ENCODE measurements at places on chromosomes 3 and 15.
A peak's percentile ranks its signal among the peaks of the same experiment; 100 is the strongest.

GRCh38 chr3:40939030-40939740 lies 260.1 kb upstream of the CTNNB1 start:
- H3K4me3 ChIP-seq: no peak overlapping the region
- H3K4me1 ChIP-seq: peaks cover 13% of the 10 kb centered on the region
- no peaks in the 10 kb centered on the region for H3K36me3 ChIP-seq
- DNase-seq: no peak

- no peaks in the 10 kb centered on the region for H3K4me1 ChIP-seq
- H3K4me3 ChIP-seq: no peak overlapping the region
- no peak overlapping the region for H3K27ac ChIP-seq
- H3K27me3 ChIP-seq: no peaks in the 10 kb centered on the region
Observed at GRCh38 chr3:63791974-63792373, 27.1 kb upstream of the C3orf49 start.

GRCh38 chr3:156847752-156848448 lies 21.7 kb downstream of the LEKR1 start:
- no peaks in the 10 kb centered on the region for H3K27me3 ChIP-seq
- no peak overlapping the region for H3K4me3 ChIP-seq
- H3K4me1 ChIP-seq: peaks cover 3% of the 10 kb centered on the region
- H3K27ac ChIP-seq: no peak overlapping the region

DNA sequence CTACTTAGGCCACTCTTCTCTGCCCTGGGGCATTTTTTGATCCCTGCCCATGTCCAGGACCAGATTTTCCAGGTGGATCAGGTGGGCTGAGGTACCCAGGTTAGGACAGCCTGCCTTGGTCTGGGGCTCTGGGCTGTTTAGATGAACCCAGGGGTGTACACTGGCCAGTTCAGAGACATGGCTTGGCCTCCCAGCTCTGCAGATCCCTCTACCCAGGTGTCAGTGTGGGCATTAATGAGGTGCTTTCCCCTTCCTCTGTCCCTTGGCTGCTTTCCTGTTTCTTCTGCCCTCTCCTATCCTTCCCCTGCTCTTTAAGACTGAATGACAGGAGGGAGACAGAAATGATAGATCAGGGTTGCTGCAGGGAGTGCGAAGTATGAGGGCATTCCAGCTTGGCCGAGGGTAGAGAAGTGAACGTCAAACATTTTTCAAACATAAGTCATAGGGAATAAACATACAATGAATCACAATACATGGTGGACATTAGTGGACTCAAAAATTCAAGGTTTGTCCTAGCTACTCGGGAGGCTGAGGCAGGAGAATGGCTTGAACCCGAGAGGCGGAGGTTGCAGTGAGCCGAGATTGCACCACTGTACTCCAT lies 30.5 kb downstream of the RTP1 start:
- H3K4me3 ChIP-seq: no peak overlapping the region
- H3K4me1 ChIP-seq: no peaks in the 10 kb centered on the region
- no peaks in the 10 kb centered on the region for H3K27me3 ChIP-seq
- no peaks in the 10 kb centered on the region for H3K36me3 ChIP-seq
- H3K27ac ChIP-seq: no peak overlapping the region

GRCh38 chr15:55799291-55800212 lies 56.6 kb upstream of the PRTG start:
- no peaks in the 10 kb centered on the region for H3K4me1 ChIP-seq
- H3K36me3 ChIP-seq: no peaks in the 10 kb centered on the region
- no peaks in the 10 kb centered on the region for H3K27me3 ChIP-seq
- DNase-seq: no peak
- no peak overlapping the region for H3K27ac ChIP-seq

- H3K27ac ChIP-seq: no peak overlapping the region
- no peak overlapping the region for H3K4me3 ChIP-seq
- H3K36me3 ChIP-seq: no peaks in the 10 kb centered on the region
- H3K4me1 ChIP-seq: no peaks in the 10 kb centered on the region
Observed at GRCh38 chr15:36645106-36645505, 65.7 kb downstream of the CDIN1 start.

DNA sequence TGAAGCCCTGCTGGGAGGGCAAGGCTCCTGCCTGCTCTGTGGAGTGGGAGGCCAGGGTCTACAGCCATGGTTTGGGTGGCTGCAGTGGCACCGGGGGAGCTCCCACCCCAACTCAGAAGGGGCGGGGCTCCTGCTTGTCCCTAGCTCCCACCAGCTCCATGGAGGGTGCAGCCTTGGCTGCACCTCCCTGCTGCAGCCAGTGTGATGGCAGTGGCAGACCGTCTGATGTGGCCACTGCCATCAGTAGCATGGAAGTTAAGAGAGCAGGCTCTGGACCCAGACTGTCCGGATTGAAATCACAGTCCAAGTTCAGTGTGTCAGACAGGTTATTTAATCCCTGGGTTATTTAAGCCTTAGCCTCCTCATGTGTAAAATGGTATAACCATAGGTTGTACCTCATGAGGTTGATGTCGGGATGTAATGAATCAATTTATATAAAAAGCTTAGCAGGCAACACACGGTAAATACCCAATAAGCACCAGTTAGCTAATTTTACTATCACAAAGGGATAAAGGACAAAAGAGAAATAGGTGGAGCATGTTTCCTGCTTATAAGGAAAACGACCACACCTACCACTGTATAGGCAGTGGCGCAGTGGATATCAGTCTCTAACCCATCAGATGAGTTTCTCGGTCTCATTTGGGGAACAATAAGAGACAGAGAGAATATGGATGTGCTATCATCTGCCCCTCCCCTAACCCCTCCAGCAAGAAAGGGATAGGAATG lies 13.1 kb upstream of the NR1I2 start:
- H3K27me3 ChIP-seq: no peaks in the 10 kb centered on the region
- no peak overlapping the region for H3K27ac ChIP-seq
- DNase-seq: no peak
- H3K36me3 ChIP-seq: no peaks in the 10 kb centered on the region
- H3K4me1 ChIP-seq: no peaks in the 10 kb centered on the region
- H3K4me3 ChIP-seq: no peak overlapping the region

GRCh38 chr3:98657457-98657856 lies 64.0 kb upstream of the CPOX start:
- no peaks in the 10 kb centered on the region for H3K4me1 ChIP-seq
- no peaks in the 10 kb centered on the region for H3K36me3 ChIP-seq
- DNase-seq: no peak
- H3K4me3 ChIP-seq: no peak overlapping the region
- H3K27ac ChIP-seq: no peak overlapping the region

- no peak for DNase-seq
- no peak overlapping the region for H3K4me3 ChIP-seq
- no peak overlapping the region for H3K27ac ChIP-seq
- no peaks in the 10 kb centered on the region for H3K27me3 ChIP-seq
- no peaks in the 10 kb centered on the region for H3K4me1 ChIP-seq
Observed at GRCh38 chr3:134699721-134700120, 48.9 kb upstream of the KY start.

GRCh38 chr15:101667881-101668280 lies 15.7 kb upstream of the TM2D3 start:
- no peak for DNase-seq
- no peak overlapping the region for H3K27ac ChIP-seq
- no peak overlapping the region for H3K4me3 ChIP-seq
- peaks cover 13% of the 10 kb centered on the region for H3K36me3 ChIP-seq
- no peaks in the 10 kb centered on the region for H3K27me3 ChIP-seq

- H3K27me3 ChIP-seq: no peaks in the 10 kb centered on the region
- H3K4me3 ChIP-seq: peak overlapping the region; percentile 42
- DNase-seq: peak; percentile 82
- no peaks in the 10 kb centered on the region for H3K36me3 ChIP-seq
- no peak overlapping the region for H3K27ac ChIP-seq
Observed at GRCh38 chr15:33154351-33155166, 40.0 kb downstream of the FMN1 start.

GRCh38 chr3:34248352-34248751 lies 449.9 kb downstream of the PDCD6IP start:
- no peak overlapping the region for H3K27ac ChIP-seq
- no peaks in the 10 kb centered on the region for H3K27me3 ChIP-seq
- no peaks in the 10 kb centered on the region for H3K36me3 ChIP-seq
- no peak overlapping the region for H3K4me3 ChIP-seq
- DNase-seq: no peak

DNA sequence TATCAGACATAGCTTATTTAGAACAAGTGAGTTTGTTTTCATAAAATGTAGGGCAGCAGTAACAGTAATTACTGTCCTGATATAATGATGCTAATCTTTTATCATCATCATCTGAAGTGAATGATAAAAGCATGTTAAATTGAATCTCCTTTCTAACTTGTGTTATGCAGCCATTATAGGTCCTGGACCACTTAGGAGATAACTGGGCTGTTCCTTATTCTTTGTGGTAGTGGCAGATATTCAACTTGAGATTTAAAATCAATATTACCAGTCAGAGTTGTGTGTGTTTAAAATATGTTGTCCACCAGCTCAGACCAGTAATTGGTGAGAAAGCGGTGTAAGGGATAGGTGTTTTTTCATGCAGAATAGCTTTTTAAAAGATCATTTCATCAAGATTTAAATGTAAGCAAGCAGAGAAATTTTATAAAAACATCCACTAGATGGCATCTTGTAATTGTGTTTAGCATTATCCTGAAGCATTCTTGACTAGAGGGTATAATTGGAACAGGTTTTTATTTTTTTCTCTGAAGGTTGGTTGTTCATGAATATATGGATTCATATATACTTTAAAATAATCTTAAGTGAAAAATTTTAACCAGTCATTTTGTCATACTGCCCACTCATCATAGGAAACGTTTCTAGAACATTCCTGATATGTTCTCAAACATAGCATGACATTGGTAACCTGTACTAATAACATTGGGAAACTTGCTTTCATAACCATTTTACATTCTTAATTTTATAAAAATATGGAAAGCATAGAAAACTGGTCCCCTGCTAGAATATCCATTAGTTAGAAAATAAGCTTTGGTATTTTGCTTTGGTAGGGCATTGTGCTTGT lies 153.9 kb downstream of the BBX start:
- peaks cover 18% of the 10 kb centered on the region for H3K4me1 ChIP-seq
- no peak overlapping the region for H3K4me3 ChIP-seq
- H3K27me3 ChIP-seq: no peaks in the 10 kb centered on the region

GRCh38 chr3:115099986-115100571 lies 47.0 kb downstream of the ZBTB20 start:
- H3K27ac ChIP-seq: peak overlapping the region; percentile 62
- H3K4me3 ChIP-seq: peak overlapping the region; percentile 59
- H3K4me1 ChIP-seq: peaks cover 2% of the 10 kb centered on the region
- no peaks in the 10 kb centered on the region for H3K27me3 ChIP-seq
- DNase-seq: no peak
- no peaks in the 10 kb centered on the region for H3K36me3 ChIP-seq

GRCh38 chr15:92809064-92809879 lies 90.9 kb upstream of the CHD2 start:
- peak overlapping the region; percentile 98 for H3K27ac ChIP-seq
- DNase-seq: peak; percentile 94
- H3K4me1 ChIP-seq: peaks cover 3% of the 10 kb centered on the region
- peak overlapping the region; percentile 72 for H3K4me3 ChIP-seq
- H3K36me3 ChIP-seq: no peaks in the 10 kb centered on the region
- H3K27me3 ChIP-seq: no peaks in the 10 kb centered on the region

DNA sequence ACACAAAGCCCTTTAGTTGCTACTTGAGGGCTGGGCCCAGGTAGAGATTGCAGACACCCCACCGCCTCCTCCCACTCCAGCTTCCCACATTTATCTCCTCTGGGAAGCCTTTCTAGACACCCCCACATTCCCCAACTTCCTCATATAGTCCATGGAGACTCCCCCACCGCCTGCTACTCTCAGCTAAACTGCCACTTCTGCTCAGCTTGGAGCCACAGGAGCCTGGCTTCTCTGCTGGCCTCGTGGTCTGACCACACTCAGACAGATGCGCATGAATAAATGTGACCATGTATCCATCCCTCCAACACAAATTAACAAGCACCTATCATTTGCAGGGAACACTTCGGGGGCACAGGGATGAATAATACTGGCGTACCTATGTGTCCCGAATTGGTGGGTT lies 10.5 kb upstream of the ACSBG1 start:
- no peaks in the 10 kb centered on the region for H3K4me1 ChIP-seq
- DNase-seq: no peak
- no peak overlapping the region for H3K27ac ChIP-seq
- no peaks in the 10 kb centered on the region for H3K36me3 ChIP-seq
- H3K27me3 ChIP-seq: no peaks in the 10 kb centered on the region

- peaks cover 14% of the 10 kb centered on the region for H3K4me1 ChIP-seq
- no peak for DNase-seq
- peak overlapping the region; percentile 75 for H3K27ac ChIP-seq
- H3K27me3 ChIP-seq: no peaks in the 10 kb centered on the region
Observed at GRCh38 chr15:66775127-66776105, 73.4 kb downstream of the SMAD6 start.

GRCh38 chr3:124063197-124063909 lies 71.4 kb upstream of the ROPN1 start:
- DNase-seq: no peak
- no peaks in the 10 kb centered on the region for H3K27me3 ChIP-seq
- H3K4me1 ChIP-seq: peaks cover 50% of the 10 kb centered on the region
- H3K36me3 ChIP-seq: no peaks in the 10 kb centered on the region
- H3K27ac ChIP-seq: peak overlapping the region; percentile 46
- H3K4me3 ChIP-seq: no peak overlapping the region

- no peak for DNase-seq
- no peaks in the 10 kb centered on the region for H3K27me3 ChIP-seq
- H3K27ac ChIP-seq: no peak overlapping the region
- no peaks in the 10 kb centered on the region for H3K4me1 ChIP-seq
- H3K4me3 ChIP-seq: no peak overlapping the region
Observed at GRCh38 chr3:10583798-10584708, 78.7 kb upstream of the ATP2B2 start.

DNA sequence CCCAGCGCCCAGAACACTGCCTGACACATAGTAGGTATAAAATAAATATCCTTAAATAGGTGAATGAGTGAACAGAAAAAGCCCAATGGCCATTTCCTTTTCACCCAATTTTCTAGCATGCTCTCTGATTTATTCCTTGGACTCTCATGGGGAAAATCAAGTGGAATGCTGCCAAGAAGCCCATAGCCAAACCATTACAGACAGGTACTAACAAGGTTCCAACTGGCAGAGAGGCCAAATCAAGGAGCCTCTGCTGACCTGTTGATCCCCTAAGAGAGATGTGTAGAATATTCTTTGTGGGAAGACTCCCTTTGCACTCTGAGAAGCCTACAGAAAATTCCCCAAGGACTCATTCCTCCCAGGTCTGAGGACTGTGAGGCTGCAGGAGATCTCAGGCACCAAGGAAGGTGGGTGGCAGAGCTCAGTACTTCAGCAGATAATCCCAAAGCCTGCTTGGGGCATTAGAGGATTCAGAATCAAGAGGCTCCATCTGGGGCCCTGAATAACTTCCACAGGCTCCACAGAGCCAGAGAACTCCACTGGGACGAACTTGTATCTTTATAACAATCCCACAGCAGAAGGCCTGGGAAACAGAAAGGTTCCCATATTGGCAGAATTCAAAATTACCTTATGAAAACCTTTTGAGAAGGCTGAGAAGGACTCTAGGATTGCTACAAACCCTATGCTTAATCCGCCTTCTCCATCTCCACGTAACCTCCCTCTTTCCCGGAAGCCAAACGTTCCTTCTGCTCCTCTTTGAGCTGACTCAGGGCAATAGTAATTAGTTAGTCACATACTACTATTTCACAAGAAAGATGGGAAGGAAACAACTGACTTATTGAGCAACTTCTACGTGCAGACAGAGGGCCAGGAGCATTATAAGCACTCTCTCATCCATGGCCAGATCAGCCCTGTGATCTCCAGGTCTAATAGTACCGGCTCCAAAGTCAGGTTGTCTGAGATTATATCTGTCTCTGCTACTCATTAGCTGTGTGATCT lies 34.5 kb downstream of the PRICKLE2 start:
- no peak overlapping the region for H3K27ac ChIP-seq
- H3K4me3 ChIP-seq: no peak overlapping the region
- no peaks in the 10 kb centered on the region for H3K27me3 ChIP-seq
- no peaks in the 10 kb centered on the region for H3K36me3 ChIP-seq
- H3K4me1 ChIP-seq: peaks cover 38% of the 10 kb centered on the region

GRCh38 chr3:72750405-72750965 lies 97.8 kb downstream of the SHQ1 start:
- peaks cover 4% of the 10 kb centered on the region for H3K36me3 ChIP-seq
- H3K4me1 ChIP-seq: no peaks in the 10 kb centered on the region
- H3K27ac ChIP-seq: no peak overlapping the region
- no peak for DNase-seq
